Nasal cavity respiratory epithelium epithelial cell of viscerocranial mucosa (primary cell): ENCODE measurements at places on chromosomes 4 and X. TPM values are rescaled to one million over a fixed set of nuclear protein-coding genes. Genes with fewer than 3 reads are reported as not detected.

Gene NHSL2
- total RNA-seq: 0.07 TPM in 1 of 2 replicates, not detected in the other

Gene USP38
- 26.3 and 36.0 TPM in 2 replicates for total RNA-seq

Gene DCHS2
- total RNA-seq: under 0.01 and 0.07 TPM in 2 replicates

Gene PFKFB1
- total RNA-seq: under 0.01 and 0.21 TPM in 2 replicates

Gene NXF2B
- total RNA-seq: not detected in 2 replicates

Gene SFRP2
- total RNA-seq: not detected in 2 replicates

Gene KLHL15
- 7.8 and 10.3 TPM in 2 replicates for total RNA-seq

Gene CT55
- not detected in 2 replicates for total RNA-seq

Gene CT47C1
- not detected in 2 replicates for total RNA-seq

Gene RASGEF1B
- total RNA-seq: 5.6 and 10.6 TPM in 2 replicates

Gene SHROOM2
- 3.4 and 11.4 TPM in 2 replicates for total RNA-seq

Gene CABS1
- not detected in 2 replicates for total RNA-seq

Gene PAGE1
- not detected in 2 replicates for total RNA-seq

Gene SPINK2
- 0.28 TPM in 1 of 2 replicates, not detected in the other for total RNA-seq

Gene USP51
- under 0.01 and 0.85 TPM in 2 replicates for total RNA-seq

Gene BMP3
- under 0.01 and 0.36 TPM in 2 replicates for total RNA-seq

Gene ETDB
- not detected in 2 replicates for total RNA-seq

Gene RPGR
- total RNA-seq: 6.4 and 8.5 TPM in 2 replicates

Gene L1CAM
- total RNA-seq: 2.1 and 6.3 TPM in 2 replicates

Gene TMEM35A
- 0.14 TPM in 1 of 2 replicates, not detected in the other for total RNA-seq

Gene GLOD5
- not detected in 2 replicates for total RNA-seq

Gene HPGD
- total RNA-seq: 4.1 and 5.1 TPM in 2 replicates

Gene CAPN6
- under 0.01 TPM in 1 of 2 replicates, not detected in the other for total RNA-seq

Gene PRR32
- not detected in 2 replicates for total RNA-seq

Gene ADAMTS3
- 0.78 and 1.0 TPM in 2 replicates for total RNA-seq

Gene NMU
- 4.7 and 13.7 TPM in 2 replicates for total RNA-seq

Gene CSAG2
- total RNA-seq: not detected in 2 replicates

Gene EGF
- 0.34 and 2.7 TPM in 2 replicates for total RNA-seq

Gene CFAP299
- total RNA-seq: 0.34 and 0.36 TPM in 2 replicates

Gene SLC49A3
- 0.34 and 1.4 TPM in 2 replicates for total RNA-seq

Gene GLRA3
- total RNA-seq: not detected in 2 replicates

Gene SERTM2
- not detected in 2 replicates for total RNA-seq

Gene EIF2S3
- total RNA-seq: 237 and 273 TPM in 2 replicates

Gene GPRIN3
- total RNA-seq: not detected in 2 replicates

Gene ZC4H2
- 1.0 and 4.1 TPM in 2 replicates for total RNA-seq

Gene BRS3
- not detected in 2 replicates for total RNA-seq

Gene DDX60
- total RNA-seq: 7.5 and 13.5 TPM in 2 replicates

Gene DSPP
- total RNA-seq: not detected in 2 replicates

Gene F8
- total RNA-seq: 0.34 and 1.9 TPM in 2 replicates

Gene C4orf54
- total RNA-seq: under 0.01 and 0.64 TPM in 2 replicates

Gene GC
- not detected in 2 replicates for total RNA-seq

Gene AFF2
- total RNA-seq: 0.14 TPM in 1 of 2 replicates, not detected in the other

Gene BTC
- total RNA-seq: 0.68 and 3.1 TPM in 2 replicates
